HepG2 (cell line): ENCODE measurements at places on chromosomes 5 and 9.

- DNase-seq, result no peak
Measured at GRCh38 chr5:169647566-169647965, 10.5 kb downstream of the DOCK2 start.

GRCh38 chr9:6931913-6932312, 174.1 kb downstream of the KDM4C start:
- peak; percentile 65 for DNase-seq

DNA sequence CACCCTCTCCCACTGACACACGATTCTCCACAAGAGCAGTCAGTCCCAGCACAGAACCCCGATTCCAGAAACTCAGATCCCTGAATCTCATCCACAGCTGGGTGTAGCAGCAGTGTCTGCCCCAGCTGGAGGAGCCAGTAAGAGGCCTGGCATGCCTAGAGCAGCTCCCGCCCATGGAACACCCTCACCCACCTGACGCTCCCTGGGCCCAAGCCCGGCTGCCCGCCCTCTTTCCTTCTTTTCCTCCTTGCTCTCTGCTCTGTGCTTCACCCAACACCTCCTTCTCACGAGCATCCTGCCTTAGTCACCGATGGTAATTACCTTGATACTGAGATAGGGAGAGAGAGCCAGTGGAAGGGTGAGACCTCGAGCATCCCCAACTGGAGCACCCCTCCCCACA, 8.7 kb downstream of the PCDH1 start:
- DNase-seq, result no peak

- DNase-seq, result no peak
Measured at GRCh38 chr9:115615821-115616665, 498.1 kb upstream of the TNC start.

DNA sequence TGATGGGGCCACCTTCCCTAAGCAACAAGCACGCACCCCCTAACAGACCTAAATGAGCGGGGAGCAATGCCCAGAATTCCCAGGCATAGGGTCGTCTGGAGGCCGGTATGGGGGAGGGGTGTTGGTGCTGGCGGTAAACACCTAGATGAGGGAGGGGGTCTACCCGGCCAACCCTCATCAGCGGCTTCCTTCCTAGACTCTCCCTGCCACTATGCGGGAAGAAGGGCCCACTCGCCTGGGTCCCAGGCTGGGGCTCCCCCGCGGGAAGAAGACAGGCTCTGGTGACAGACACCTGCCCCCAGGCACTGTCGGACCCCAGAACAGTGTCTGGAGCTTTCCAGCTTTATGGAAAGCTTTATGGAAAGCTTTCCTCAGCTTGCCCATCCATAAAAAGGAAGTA, 519.0 kb upstream of the SEMA6A start:
- DNase-seq, result no peak
